Myometrial cell (primary cell): ENCODE measurements at places on chromosomes 7 and 10. TPM values are rescaled to one million over a fixed set of nuclear protein-coding genes. Genes with fewer than 3 reads are reported as not detected.

The CALML5 gene
- total RNA-seq = not detected in 2 replicates

The TMEM229A gene
- total RNA-seq = not detected in 2 replicates

The NKX6-2 gene
- not detected in 2 replicates for total RNA-seq

The TAS2R5 gene
- not detected in 2 replicates for total RNA-seq

The PYROXD2 gene
- 2.3 and 18.1 TPM in 2 replicates for total RNA-seq

The HYAL4 gene
- not detected in 2 replicates for total RNA-seq

The SMO gene
- total RNA-seq = 9.5 and 9.7 TPM in 2 replicates

The HOXA2 gene
- total RNA-seq = 0.53 TPM in 1 of 2 replicates, not detected in the other

The RHOBTB1 gene
- total RNA-seq = 7.5 and 10.3 TPM in 2 replicates

The PRTFDC1 gene
- 15.3 and 22.9 TPM in 2 replicates for total RNA-seq

The RBM20 gene
- under 0.01 TPM in 2 replicates for total RNA-seq

The AKR1C4 gene
- total RNA-seq = not detected in 2 replicates

The MORN4 gene
- 7.8 and 18.4 TPM in 2 replicates for total RNA-seq

The STEAP1 gene
- total RNA-seq = 21.8 and 26.5 TPM in 2 replicates

The FZD1 gene
- 2.9 and 3.5 TPM in 2 replicates for total RNA-seq

The TMEM196 gene
- total RNA-seq = not detected in 2 replicates

The ZPBP gene
- not detected in 2 replicates for total RNA-seq

The PROSER2 gene
- total RNA-seq = 4.3 and 11.3 TPM in 2 replicates

The AKR1C2 gene
- total RNA-seq = 4.6 and 5.0 TPM in 2 replicates

The PLXDC2 gene
- total RNA-seq = 3.7 and 4.3 TPM in 2 replicates

The FGFBP3 gene
- total RNA-seq = 0.18 and 0.29 TPM in 2 replicates

The GAD2 gene
- total RNA-seq = not detected in 2 replicates

The ELN gene
- total RNA-seq = 0.18 and 1.7 TPM in 2 replicates

The GSDME gene
- 55.1 and 79.9 TPM in 2 replicates for total RNA-seq

The GSTO2 gene
- 7.1 and 11.2 TPM in 2 replicates for total RNA-seq

The CPA5 gene
- not detected in 2 replicates for total RNA-seq

The FAM237B gene
- total RNA-seq = not detected in 2 replicates

The LHFPL3 gene
- total RNA-seq = not detected in 2 replicates

The NYAP1 gene
- 1.4 and 3.4 TPM in 2 replicates for total RNA-seq

The UFSP1 gene
- 11.2 and 14.7 TPM in 2 replicates for total RNA-seq

The CDNF gene
- total RNA-seq = 0.86 and 3.0 TPM in 2 replicates

The GNGT1 gene
- not detected in 2 replicates for total RNA-seq

The GATAD1 gene
- 14.2 and 15.6 TPM in 2 replicates for total RNA-seq

The CLRN3 gene
- not detected in 2 replicates for total RNA-seq

The ZNHIT1 gene
- total RNA-seq = 136 and 174 TPM in 2 replicates

The FERD3L gene
- total RNA-seq = not detected in 2 replicates

The LEP gene
- not detected in 2 replicates for total RNA-seq

The HABP2 gene
- not detected in 2 replicates for total RNA-seq

The RNF32 gene
- 0.29 and 2.8 TPM in 2 replicates for total RNA-seq

The CADPS2 gene
- total RNA-seq = 20.8 and 23.4 TPM in 2 replicates

The GIMAP5 gene
- not detected in 2 replicates for total RNA-seq

The NCF1 gene
- not detected in 2 replicates for total RNA-seq

The NPSR1 gene
- not detected in 2 replicates for total RNA-seq

The CYP26A1 gene
- 0.18 TPM in 1 of 2 replicates, not detected in the other for total RNA-seq

The EPO gene
- not detected in 2 replicates for total RNA-seq

The ZNF277 gene
- 18.2 and 25.5 TPM in 2 replicates for total RNA-seq

The EBLN1 gene
- not detected in 2 replicates for total RNA-seq
